ENCODE measurements at places on chromosomes 13 and 19.

DNA sequence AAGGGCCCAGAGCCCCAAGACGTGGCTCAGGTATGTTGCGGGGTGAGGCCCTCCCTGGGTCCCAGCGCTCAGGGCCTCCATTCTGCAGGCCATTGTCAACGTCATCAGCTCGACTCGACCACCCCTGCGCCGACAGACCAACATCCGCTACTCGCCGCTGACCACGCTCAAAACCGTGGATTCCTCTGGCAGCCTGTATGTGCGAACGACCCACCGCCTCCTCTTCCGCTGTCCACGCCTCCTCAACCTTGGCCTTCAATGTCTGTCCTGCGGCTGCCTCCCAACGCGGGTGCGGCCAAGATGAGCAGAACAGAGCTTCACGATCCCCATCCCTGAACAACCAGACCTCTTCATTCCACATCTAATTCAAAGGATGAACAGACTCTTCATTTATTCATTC, 8.2 kb downstream of the RDH8 start:
- DNase-seq: no peak

DNA sequence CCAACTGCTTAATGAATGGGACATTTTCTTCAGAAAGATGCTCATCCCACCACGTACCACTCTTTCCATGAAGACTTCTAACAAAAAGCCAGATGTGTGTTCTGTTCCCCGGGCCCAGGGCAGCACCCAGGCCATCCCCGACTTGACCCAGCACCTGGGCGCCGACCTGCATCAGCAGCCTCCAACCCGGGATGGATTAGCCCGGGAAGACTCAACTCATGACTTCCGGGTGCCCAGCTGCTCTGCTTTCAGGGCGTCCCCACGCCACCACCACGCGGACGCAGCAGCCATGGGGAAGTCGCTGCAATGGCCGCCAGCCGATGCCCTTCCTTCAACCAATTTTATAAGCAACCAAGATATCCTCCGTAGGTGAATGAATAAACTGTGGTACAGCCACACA, 123.8 kb upstream of the TUBA3C start:
- DNase-seq: no peak

DNA sequence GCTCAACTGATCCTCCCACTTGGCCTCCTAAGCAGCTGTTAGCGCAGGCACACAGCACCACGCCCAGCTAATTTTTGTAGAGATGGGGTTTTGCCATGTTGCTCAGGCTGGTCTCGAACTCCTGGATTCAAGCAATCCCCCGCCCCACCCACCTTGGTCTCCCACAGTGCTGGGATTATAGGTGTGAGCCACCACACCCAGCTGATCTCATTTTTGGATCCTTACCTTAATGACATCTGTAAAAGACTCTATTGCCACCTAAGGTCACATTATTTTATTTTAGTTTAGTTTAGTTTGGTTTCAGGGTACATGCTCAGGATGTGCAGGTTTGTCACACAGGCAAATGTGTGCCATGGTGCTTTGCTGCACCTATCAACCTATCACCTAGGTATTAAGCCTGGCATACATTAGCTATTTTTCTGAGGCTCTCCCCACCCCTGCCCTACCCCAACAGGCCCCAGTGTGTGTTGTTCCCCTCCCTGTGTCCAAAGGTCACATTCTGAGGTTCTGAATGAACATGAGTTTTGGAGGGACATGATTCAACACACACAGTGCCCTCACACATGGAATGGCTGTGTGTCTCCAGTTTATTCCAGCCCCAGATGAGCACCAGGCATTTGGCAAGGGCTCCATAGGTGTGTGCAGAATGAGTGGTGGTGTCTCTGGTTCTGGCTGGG, 1.3 kb downstream of the OR10H5 start:
- DNase-seq: no peak

- DNase-seq: no peak
Measured at GRCh38 chr13:113053376-113053775, 52.2 kb upstream of the F7 start.

GRCh38 chr13:112144616-112145550, 77.9 kb downstream of the SOX1 start:
- no peak for DNase-seq

DNA sequence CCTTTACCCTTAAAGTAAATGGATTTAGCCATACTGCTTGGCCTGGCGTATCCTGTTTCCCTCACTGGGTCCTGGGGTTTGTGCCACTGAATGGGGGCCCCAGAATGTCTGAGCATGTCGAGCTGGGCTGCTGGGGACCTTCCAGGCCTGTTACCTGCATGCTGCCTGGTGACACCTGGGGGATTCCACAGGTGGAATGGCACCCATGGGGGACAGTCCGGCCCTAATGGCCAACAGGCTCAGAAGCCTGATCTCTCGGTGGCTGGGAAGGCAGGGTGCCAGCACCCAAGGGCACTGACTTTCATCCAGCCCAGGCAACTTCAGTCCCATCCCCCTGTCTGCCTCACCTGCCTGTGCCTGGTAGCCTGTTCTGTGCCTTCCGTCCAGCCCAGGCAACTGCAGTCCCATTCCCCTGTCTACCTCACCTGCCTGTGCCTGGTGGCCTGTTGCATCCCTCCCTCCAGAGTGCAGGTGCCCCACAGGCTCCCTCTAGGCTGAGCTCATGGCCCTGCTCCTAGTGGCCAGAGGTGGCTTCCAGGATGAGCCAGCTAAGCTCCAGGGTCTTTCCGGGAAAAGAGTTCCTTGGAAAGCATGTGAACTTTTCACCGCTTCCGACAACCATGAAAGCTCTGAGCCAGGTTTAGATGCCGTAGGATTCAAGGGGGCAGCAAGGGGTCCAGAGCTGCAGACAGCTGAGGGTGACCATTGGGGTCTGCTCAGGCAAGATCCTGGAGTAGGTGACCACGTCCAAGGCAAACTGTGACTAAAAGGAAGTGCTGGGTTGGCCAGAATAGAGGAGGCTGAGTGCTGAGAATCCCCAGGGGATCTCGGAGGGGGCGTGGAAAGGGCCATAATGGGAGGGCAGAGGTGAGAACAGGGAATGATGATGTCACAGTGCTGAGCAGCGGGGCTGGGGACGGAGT, 30.3 kb upstream of the ZNF492 start:
- DNase-seq: no peak

- peak; percentile 48 for DNase-seq
Measured at GRCh38 chr13:28805193-28805819, 14.8 kb upstream of the MTUS2 start.

GRCh38 chr13:93343097-93343496, 116.5 kb downstream of the GPC6 start:
- no peak for DNase-seq

DNA sequence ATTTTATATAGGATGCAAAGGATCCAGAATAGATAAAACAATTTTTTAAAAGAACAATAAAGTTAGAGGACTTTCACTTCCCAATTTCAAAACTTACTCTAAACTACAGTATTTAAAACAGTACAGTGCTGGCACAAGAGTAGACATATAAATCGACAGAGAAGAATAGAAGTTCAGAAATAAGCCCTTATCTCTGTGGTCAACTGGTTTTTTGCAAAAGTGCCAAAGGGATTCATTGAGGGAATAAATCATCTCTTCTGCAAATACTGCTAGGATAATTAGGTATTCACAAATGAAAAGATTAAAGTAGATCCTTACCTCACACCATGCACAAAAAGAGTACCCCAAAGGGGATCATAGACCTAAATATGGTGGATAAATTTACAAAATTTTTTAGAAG, 431.0 kb upstream of the HTR2A start:
- no peak for DNase-seq

DNA sequence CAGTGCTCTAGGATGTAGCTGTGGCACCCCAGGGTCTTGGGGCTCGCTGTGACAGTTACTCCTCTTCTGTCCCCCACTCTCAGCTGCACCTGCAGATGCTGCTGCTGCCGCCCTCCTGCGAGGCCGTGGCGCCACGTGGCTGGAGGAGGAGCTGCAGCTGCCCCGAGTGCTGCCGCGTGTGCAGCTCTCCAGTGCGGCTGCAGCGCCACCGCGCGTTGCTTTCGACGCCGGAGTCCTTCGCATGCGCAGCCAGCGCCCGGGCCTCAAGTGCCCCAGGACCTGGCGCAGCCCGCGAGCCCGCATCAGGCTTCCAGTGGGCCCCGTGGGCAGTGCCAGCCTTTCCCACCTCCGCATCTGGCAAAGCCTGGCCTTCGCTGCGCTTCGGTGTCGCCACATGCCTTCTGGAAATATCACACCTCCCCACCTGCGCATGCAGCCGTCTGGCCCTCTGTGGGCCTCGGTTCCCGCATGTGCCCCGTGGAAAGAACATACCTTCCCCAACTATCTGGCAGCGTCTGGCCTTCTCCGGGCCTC, 692 bp upstream of the ZNF580 start:
- DNase-seq: peak; percentile 71

- no peak for DNase-seq
Measured at GRCh38 chr19:41915776-41916414, 12.4 kb downstream of the ERFL start.

DNA sequence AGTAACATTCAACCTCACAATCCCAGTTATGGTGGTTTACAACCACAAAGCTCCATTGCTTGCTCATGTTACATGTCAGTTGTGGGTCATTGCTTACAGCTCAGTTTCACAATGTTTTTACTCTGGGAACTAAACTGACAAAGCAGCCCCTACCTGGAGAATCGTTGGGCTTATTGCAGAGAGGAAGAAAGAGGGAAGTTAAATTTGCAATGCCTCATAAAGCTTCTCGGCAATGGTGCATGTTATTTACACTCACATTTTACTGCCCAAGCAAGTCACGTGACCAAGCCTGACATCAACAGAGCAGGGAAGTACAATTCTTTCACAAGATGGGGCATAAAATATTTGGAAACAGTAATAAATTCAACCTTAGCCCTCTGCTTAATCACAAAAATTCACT, 441.6 kb downstream of the TDRD3 start:
- no peak for DNase-seq

DNA sequence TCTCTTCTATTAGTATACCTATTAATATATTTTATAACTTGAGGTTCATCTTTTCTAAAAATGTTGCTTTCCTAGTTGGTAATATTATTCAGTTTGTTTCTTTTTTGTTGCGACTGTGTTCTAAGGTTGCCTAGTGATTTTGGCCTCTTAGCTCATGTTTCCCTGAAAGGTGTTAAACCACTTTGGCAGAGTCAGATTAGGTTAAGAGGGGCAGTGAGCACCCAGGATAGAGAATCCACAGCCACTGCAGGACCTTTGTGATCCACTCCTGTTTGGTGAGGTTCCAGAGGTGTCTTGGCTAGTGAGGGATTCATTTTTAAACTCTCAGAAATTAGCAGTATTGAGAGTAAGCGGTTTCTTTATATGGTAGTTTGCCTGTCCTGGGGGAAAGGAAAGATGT, 14.9 kb upstream of the GPR18 start:
- no peak for DNase-seq

DNA sequence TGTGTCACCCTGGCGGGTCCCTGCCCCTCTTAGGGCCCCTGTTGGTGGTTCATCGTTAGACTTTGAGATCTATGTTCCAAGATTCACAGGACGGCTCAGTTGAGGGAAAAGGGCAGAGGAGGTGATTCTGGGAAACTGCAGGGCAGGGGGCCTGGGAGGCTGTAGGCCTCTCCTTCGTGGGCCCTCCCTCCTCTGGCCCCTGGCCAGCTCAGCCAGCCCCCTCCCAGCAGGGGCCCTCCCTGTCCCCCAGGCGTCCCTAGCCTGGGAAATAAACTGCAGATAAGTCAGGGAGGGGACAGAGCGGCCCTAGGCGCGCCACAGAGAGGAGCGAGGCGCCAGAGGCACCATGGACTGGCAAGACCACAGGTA, 6.5 kb downstream of the HIF3A start:
- no peak for DNase-seq

DNA sequence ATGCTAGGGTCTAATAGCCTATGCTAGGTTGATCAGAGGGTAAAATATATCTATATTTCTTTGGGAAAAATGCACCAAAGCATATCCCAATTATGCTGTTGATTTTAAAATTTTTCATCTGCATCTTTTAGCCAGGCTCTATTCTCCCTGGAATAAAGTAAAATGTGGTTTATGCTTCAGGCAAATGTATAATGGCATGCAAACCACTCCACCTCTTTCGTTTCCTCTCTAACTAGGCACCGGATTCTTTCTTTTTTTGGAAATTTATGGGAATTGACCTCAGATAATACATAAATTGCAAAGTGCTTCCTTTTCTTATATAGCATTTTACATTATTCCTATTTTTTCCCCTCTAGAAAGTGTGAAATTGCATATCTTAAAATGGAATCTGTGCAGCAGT, 386.5 kb downstream of the OLFM4 start:
- DNase-seq: no peak

GRCh38 chr19:39558624-39559117, 18.7 kb upstream of the EID2 start:
- no peak for DNase-seq

- DNase-seq: peak; percentile 33
Measured at GRCh38 chr13:113489549-113490495, 689 bp downstream of the DCUN1D2 start.

GRCh38 chr19:4431808-4432674, 25.6 kb downstream of the UBXN6 start:
- no peak for DNase-seq

DNA sequence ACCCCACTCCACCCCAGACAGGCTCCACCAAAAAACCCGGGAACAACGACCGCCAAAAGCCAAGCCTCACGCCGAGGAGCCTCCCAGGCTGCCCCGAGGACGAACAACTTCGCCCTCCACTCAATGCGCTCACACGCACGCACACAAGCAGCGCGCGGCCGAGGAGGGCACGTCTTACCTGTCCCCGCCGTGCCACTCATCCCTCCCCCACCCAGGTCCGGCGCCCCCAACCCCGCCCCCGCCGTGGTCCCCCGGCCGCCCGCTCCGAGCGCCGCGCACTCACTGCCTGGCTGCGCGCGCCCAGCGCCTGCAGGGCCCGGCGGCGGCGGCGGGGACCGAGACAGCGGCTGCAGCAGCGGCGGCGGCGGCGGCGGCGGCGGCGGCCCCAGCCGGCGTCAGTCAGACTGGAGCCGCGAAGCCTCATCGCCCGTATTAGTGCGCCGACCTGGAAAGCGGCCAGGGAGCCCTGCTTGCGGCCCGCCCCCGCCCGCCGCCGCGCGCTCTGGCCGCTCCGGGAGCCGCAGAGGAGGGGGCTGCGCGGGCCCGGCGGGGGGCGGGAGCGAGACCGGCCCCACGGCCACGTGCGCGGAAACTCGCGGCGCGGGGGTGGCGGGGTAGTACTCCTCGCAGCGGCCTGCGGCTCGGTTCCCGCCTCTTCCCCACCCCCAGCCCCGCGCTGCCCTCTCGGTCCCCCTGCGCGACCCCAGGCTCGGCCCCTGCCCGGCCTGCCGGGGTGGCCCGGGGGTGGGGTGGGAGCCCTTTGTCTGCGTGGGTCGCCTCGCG, at the start of gene SMAD9:
TSS of gene SMAD9 (minus strand) at position 406 of the 783 bp plus-strand sequence. CDS start 40,549 bp downstream, outside the sequence.
- DNase-seq: peak; percentile 76

GRCh38 chr19:11504502-11505031, 1.1 kb downstream of the ZNF653 start:
- no peak for DNase-seq

All from heart right ventricle (tissue), 16 donors.